ENCODE measurements at places on chromosomes 12 and 14.

GRCh38 chr12:5254703-5255102, 177.2 kb upstream of the NTF3 start:
- H3K27me3 ChIP-seq = no peaks in the 10 kb centered on the region
- H3K27ac ChIP-seq = no peak overlapping the region
- DNase-seq = no peak
- no peaks in the 10 kb centered on the region for H3K36me3 ChIP-seq
- no peak overlapping the region for H3K4me3 ChIP-seq

- no peaks in the 10 kb centered on the region for H3K27me3 ChIP-seq
- no peaks in the 10 kb centered on the region for H3K36me3 ChIP-seq
- H3K27ac ChIP-seq = no peak overlapping the region
- H3K4me1 ChIP-seq = peaks cover 10% of the 10 kb centered on the region
- no peak overlapping the region for H3K4me3 ChIP-seq
- DNase-seq = no peak
Observed at GRCh38 chr12:68785358-68785757, 22.6 kb upstream of the MDM2 start.

GRCh38 chr14:69055999-69056788, 77.1 kb upstream of the ACTN1 start:
- H3K36me3 ChIP-seq = peaks cover 24% of the 10 kb centered on the region
- H3K4me1 ChIP-seq = peaks cover 21% of the 10 kb centered on the region
- peak overlapping the region; percentile 54 for H3K27ac ChIP-seq
- H3K27me3 ChIP-seq = no peaks in the 10 kb centered on the region

DNA sequence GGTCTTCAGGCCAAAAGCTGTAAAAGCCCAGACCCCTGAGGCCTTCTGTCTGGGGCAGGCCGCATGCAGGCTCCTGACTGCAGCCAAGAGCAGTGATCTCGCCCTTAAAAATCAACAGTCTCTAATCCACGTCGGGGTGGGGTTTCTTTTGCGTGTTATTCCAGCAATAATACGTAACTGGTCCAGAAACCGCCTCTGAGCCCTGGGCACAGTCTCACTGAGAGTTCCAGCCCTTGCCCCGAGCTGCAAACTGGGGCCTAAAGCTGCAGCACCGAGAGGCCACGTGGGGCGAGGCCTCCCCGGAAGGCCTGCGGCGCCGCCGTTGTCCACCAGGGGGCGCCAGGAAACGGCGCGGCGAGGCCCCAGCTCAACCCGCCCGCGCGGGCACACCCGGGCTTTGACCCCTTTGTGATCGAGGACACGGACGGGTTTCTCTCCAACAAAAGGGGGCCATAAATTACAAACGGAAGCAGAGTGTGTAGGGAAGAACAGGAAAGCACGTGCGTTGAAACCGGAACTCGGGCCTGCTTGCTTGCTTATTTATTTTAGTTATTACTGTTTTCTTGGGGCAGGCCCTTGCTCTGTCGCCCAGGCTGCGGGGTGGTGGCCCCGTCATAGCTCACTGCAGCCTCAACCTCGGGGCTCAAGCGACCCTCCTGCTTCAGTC, 87.2 kb downstream of the NINJ2 start:
- H3K27me3 ChIP-seq = peaks cover 12% of the 10 kb centered on the region
- no peak overlapping the region for H3K4me3 ChIP-seq
- DNase-seq = peak; percentile 83
- peaks cover 27% of the 10 kb centered on the region for H3K4me1 ChIP-seq
- H3K27ac ChIP-seq = no peak overlapping the region

GRCh38 chr12:58367041-58367440, 425.7 kb downstream of the ATP23 start:
- no peak overlapping the region for H3K27ac ChIP-seq
- H3K36me3 ChIP-seq = no peaks in the 10 kb centered on the region
- no peak overlapping the region for H3K4me3 ChIP-seq

GRCh38 chr12:119175081-119175480, 3.6 kb upstream of the HSPB8 start:
- H3K4me3 ChIP-seq = no peak overlapping the region
- no peaks in the 10 kb centered on the region for H3K36me3 ChIP-seq
- H3K27ac ChIP-seq = no peak overlapping the region
- no peaks in the 10 kb centered on the region for H3K27me3 ChIP-seq
- H3K4me1 ChIP-seq = peaks cover 51% of the 10 kb centered on the region
- no peak for DNase-seq

DNA sequence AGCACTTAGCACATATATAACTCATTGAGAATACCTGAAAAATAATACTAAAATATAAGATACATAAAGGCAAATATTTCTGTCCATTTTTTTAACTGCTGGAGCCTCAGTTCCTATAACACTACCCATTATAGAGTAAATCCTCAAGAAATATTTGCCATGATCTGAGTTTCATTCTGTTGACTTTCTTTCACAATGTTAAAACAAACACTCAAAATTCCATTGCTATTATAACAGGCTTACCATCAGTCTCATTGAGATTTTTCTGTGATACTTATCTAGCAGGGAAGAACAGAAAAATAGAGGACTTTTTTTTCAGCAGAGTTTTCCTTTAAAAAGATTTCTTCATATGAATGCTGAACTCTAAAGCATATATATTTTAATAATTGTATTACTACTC, 24.5 kb downstream of the LMO3 start:
- no peak overlapping the region for H3K4me3 ChIP-seq
- DNase-seq = no peak
- peaks cover 7% of the 10 kb centered on the region for H3K36me3 ChIP-seq

DNA sequence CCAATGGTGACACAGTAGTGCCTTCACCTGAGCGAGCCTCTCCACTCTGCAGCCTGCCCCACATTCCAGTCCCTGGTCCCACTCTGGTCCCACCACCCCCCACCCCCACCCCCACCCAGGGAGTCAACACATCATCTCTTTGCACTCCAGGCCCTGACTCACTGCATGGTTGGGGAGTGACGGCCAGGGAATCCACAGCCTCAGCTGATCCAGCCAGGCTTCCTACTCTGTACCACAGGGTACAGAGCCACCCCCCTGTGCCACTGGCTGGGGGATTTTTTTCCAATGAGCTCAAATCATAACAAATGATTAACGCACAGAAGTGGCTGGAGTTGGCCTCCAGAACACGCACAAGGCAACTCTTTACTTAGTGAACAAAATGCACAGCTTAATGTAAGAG, 233.7 kb downstream of the NTF3 start:
- no peaks in the 10 kb centered on the region for H3K4me1 ChIP-seq
- H3K27ac ChIP-seq = no peak overlapping the region
- H3K27me3 ChIP-seq = peaks cover 5% of the 10 kb centered on the region
- no peak for DNase-seq
- H3K36me3 ChIP-seq = no peaks in the 10 kb centered on the region
- H3K4me3 ChIP-seq = no peak overlapping the region

GRCh38 chr12:8078398-8078797, 3.7 kb upstream of the NECAP1 start:
- no peaks in the 10 kb centered on the region for H3K27me3 ChIP-seq
- H3K27ac ChIP-seq = no peak overlapping the region
- peak; percentile 36 for DNase-seq
- H3K4me3 ChIP-seq = no peak overlapping the region

GRCh38 chr12:96698521-96698920, 208.5 kb upstream of the NEDD1 start:
- no peaks in the 10 kb centered on the region for H3K27me3 ChIP-seq
- no peak overlapping the region for H3K4me3 ChIP-seq

DNA sequence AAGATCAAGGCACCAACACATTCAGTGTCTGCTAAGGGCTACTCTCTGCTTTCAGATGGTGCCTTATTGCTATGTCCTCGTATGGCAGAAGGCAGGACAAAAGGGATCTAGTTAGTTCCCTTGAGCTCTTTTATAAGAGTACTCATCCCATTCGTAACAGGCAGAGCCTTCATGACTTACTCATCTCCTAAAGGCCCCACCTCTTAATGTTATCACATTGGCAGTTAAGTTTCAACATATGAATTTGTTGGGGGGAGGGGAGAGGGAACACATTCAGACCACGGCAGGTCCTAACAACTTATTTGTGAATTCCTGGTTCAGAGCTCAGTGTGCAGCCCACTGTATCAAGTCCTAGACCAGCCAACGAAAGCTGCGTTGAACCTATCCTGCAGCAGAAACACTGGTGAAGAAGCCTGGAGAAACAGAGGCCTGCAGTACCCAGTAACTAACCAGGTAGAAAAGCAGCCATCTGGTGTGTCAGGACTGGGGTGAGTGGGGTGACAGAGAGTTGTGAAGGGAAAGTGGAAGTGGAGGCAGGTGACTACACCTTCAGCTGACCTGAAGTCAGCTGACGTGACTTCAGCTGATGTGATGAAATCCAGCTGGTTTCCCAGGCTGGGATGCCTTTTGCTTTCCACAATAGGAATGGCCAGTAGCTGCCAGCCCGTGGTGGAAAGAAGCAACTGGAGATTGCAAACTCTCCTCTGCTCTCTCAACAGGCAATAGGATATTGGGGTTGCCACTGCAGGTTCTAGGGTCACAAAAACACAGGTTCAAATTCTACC, 101.6 kb upstream of the PLXNC1 start:
- H3K27ac ChIP-seq = no peak overlapping the region
- H3K4me3 ChIP-seq = no peak overlapping the region
- peaks cover 10% of the 10 kb centered on the region for H3K4me1 ChIP-seq
- peaks cover 3% of the 10 kb centered on the region for H3K36me3 ChIP-seq
- no peak for DNase-seq

GRCh38 chr14:74579447-74580274, 32.4 kb downstream of the LTBP2 start:
- no peaks in the 10 kb centered on the region for H3K36me3 ChIP-seq
- no peak overlapping the region for H3K4me3 ChIP-seq
- no peaks in the 10 kb centered on the region for H3K27me3 ChIP-seq

- DNase-seq = no peak
- H3K27me3 ChIP-seq = no peaks in the 10 kb centered on the region
- peaks cover 5% of the 10 kb centered on the region for H3K4me1 ChIP-seq
- no peaks in the 10 kb centered on the region for H3K36me3 ChIP-seq
- H3K27ac ChIP-seq = no peak overlapping the region
Observed at GRCh38 chr14:29681316-29681715, 246.3 kb downstream of the PRKD1 start.

- H3K4me1 ChIP-seq = no peaks in the 10 kb centered on the region
- H3K4me3 ChIP-seq = no peak overlapping the region
- no peak for DNase-seq
- H3K36me3 ChIP-seq = no peaks in the 10 kb centered on the region
- H3K27ac ChIP-seq = no peak overlapping the region
Observed at GRCh38 chr12:51694146-51694545, 103.1 kb downstream of the SCN8A start.

Measured in WTC11 (cell line).